ENCODE measurements at places on chromosomes 5 and 9. TPM values are rescaled to one million over a fixed set of nuclear protein-coding genes. Genes with fewer than 3 reads are reported as not detected.
A peak's percentile ranks its signal among the peaks of the same experiment; 100 is the strongest.

- peak; percentile 70 for DNase-seq
Measured at GRCh38 chr5:58922461-58923171, 339.7 kb downstream of the RAB3C start.

The TRMT10B gene
- 6.6 TPM for total RNA-seq

GRCh38 chr9:111144741-111145140 lies 106.5 kb upstream of the LPAR1 start:
- no peak for DNase-seq

GRCh38 chr5:166433679-166434078 lies 1857.8 kb upstream of the WWC1 start:
- no peak for DNase-seq

The MIER3 gene
- total RNA-seq = 84.1 TPM

DNA sequence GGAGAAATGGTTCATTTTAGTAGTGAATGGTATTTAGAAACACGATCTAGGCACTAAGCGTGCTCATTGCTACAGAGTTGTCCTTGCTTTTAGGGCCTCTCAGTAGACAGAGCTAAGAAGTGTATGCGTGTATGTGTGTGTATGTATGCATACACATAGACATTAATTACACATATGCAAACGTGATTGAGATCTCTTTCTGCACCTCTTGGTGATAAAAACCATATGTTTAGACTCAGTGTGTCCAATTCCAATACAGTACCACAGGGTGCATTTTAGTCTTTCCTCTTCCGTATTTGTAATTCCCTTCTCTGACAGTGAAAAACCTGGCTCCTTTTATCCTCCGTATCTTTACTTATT lies 13.1 kb downstream of the TRIO start:
- no peak for DNase-seq

DNA sequence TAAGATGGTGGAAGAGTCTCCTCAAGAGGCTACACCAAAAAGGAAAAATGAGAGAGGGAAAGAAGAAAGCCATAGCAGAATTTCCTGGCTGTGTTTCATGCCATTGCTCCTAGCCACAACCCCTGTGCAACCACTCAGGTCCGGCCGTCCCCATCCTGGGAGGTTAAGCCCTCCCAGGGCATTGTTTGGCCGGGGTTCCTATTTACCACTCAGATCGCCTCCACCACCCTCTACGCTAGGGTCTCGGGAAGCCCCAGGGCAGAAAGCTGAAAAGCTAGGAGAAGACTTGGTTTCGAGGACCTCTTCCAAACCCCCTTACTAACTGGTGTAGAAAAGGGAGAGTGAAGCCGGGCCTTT lies 715 bp downstream of the RC3H2 start:
- DNase-seq = peak; percentile 47

The NPR3 gene
- 3.7 TPM for total RNA-seq

The PCDHGA3 gene
- 0.39 TPM for total RNA-seq

The AMBP gene
- 0.39 TPM for total RNA-seq

GRCh38 chr5:114467729-114468128 lies 105.9 kb downstream of the KCNN2 start:
- DNase-seq = no peak

DNA sequence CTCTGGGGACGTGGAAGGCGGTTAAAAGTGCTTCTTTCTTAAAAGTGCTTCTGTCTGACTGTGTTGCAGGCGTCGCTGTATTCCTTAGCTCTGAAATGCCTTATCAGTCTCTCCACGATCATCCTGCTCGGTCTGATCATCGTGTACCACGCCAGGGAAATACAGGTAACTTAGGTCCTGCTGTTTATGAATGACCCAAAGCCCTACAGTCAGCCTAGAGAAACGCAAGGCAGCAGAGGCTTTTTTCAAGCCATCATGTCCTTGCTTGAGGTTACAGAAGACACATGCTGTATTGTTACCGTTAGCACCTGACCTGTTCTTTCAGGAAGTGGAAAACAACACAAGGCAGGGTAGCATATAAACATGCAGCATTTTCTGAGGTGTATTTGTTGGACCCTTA lies 2.0 kb downstream of the KCNN2 start:
- DNase-seq = no peak

The UQCRQ gene
- total RNA-seq = 769 TPM

The FAM163B gene
- 1.2 TPM for total RNA-seq

- DNase-seq = no peak
Measured at GRCh38 chr5:59615272-59615671, 278.3 kb downstream of the PDE4D start.

DNA sequence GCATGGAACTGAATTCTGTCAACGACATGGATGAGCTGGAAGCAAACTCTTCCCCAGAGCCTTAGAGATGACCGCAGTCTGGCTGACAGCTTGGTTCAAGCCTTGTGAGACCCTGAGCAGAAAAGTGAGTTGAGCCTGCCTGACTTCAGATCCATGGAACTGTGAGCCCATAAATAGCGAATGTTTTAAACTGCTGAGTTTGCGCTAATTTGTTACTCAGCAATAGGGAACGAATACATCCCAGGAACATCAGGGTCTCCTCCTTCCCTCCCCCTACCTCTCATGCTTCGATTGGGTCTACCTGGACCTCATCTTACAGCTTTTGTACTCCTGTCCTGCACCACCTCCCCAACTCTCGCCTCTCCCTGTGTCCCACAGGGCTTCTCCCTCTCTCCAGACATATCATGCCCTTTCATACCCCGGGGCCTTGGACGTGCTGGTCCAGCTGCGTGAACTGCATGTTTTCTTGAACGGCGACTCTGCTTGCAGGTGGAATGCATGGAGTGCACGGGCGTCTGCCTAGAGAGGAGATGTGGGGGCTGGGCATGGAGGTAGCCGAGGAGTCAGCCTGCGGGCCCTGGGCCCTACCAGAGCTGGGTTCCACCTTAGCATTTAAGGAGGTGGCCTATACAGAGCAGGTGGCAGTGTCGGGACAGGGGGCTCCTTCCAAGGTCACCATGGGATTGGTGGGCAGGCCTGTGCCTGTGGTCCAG lies 7.9 kb downstream of the GADD45G start:
- DNase-seq = no peak

DNA sequence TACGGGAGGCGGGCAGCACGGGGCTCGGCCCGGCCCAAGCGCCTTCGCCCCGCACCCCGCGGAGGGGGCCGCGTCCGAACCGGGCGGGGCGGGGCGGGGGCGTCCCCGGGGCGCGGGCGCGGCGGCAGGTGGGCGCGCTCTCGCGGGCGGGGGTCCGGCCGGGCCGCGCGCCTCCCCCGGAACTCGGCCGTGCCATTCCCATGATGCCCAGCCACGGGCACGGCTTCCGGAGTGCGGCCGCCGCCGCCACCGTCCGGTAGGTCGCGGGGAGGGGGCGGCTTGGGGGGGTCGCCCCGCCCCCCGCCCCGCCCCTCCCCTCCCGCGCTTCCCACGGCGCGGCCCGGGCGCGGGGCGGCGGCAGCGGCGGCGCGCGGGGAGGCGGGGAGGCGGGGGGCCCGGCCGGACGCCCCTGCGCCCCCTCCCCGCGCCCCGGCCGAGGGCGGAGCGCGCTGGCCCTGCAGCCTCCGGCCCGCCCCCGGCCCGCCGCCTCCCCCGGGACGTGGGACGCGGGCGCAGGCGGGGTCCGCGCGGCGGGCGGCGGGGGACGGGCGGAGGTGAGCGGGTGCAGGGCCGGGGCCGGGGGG lies at the start of gene PPP1R26:
Gene PPP1R26, plus strand, starts transcription at position 314 of the 584 bp plus-strand sequence. CDS start 4,729 bp downstream, outside the sequence.
- DNase-seq = peak; percentile 55

GRCh38 chr9:14211564-14211963 lies 102.4 kb downstream of the NFIB start:
- no peak for DNase-seq

Measured in left colon (tissue), 2 donors.